SW 1271 (cell line): ENCODE measurements at places on chromosomes 16 and 17.

DNA sequence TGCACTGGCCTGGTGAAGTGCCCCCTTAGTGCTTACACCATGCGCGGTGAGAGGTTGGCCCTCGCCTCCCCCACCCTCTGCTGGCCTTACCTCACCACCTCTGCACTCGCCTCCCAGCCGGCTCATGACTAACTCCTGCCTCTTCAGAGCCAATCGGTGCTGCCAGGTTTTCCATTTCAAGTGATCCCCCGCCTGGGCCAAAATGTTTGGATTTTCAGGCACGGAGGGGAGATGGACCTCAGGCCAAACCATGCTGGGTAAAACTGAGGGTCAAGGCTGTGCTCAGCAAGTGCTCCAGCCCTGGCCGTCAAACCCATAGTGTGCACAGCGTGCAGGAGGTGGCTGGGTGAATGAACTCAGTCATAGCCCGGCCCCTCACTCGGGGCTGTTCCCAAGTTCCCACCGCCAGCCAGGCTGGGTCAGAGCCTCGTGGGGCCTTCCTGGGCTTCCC lies 175.4 kb downstream of the SEC14L1 start:
- DNase-seq: no peak

GRCh38 chr17:263271-263670 lies 81.8 kb upstream of the DOC2B start:
- DNase-seq: no peak

DNA sequence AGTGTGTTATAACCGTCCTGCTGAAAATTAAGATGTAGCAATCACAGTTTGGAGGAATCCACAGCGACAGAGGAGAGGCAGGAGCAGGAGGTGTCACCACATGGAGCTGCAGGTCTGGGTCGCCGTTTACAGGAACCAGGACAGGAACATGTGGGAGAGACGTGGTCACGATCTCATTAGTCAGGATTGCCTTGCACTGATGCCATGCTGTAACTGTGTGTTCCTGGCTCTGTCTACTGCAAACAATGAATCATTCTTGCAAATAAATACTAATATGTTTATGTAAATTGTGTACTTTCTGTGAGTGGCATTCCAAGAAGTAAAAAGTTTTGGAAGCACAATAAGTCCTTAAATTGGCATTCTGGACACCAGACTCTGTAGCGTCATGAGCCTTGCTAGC lies 271.8 kb downstream of the CPPED1 start:
- no peak for DNase-seq

DNA sequence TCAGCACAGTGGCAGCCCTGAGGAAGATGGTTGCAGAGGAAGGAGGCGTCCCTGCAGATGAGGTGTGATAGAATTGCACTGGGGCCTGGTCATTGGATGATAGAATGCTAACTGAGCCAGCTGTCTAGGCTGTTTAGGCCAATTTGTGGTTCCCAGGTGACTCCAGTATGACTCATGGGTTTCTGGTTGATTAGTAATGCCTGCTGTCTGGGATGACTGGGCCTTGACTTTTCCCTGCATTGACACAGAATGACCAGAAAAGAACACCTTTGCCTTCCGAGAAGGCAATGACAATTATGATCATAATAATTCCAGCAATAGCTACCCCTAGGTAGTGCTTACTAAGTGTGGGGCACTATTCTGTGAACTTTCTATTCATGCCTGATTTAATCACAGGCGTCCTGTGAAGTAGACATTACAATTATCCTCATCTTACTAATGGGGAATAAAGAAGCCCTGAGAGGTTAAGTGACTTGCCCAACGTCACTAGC lies 31.5 kb downstream of the USP43 start:
- DNase-seq: peak; percentile 54

GRCh38 chr16:84751947-84752346 lies 52.1 kb downstream of the USP10 start:
- no peak for DNase-seq

DNA sequence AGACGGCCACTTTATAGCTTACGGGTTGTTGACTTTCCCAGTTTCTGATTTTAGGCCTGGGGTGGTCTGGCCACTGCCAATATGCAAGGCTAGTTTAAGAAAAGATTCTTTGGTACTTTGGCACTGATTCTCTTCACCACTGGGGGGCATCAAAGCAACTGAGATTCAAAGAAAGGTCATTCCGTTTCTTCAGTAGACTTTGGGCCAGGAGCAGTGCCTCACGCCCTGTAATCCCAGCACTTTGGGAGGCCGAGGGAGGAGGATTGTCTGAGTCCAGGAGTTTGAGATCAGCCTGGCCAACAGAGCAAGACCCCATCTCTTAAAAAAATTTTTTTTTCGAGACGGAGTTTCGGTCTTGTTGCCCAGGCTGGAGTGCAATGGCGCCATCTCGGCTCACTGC lies 53.0 kb downstream of the RPA1 start:
- no peak for DNase-seq

DNA sequence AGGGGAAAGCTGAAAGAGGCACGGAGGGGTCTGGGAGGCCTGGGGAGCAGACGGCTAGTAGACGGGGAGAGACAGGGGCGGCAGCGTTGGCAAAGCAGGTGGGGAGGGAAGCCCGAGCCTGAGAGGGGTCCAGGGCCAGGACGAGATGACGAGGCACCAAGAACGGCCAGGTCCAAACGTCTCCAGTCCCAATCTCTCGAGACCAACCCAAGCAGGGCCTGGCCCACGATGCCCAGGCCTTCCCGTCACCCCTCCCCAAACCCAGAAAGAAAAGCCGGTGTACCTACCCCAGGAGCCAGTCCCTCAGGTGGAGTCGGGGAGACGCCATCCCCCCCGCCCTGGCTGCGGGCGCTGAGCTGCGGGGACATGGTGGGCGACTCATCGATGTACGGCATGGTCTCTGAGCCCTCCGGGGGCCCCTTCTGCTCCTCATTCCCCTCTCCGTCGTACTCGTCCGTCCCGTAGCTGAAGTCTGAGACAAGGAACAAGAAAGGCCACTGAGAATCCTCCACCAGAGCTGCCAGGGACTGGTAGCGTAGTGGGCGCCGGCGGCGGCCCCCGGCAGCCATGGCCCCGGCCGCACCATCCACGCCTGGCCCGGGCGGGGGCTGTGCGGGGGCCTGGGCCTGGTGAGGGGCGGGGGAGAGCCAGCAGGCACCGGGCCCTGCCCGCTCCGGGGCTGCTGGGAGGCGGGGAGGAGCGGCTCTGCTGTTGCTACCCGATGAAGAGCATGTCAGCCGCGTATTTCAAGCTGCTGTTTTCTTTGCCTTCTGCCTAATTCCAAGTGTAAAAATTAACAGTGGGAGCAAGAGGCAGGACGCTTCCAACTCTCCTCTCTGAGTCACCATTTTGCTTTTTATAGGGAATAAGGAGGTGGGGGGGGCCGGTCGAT lies 54.6 kb downstream of the ABR start:
- DNase-seq: no peak

GRCh38 chr16:61243954-61244353 lies 792.3 kb downstream of the CDH8 start:
- DNase-seq: no peak

- DNase-seq: no peak
Measured at GRCh38 chr17:6711681-6712057, 1.5 kb downstream of the SLC13A5 start.

GRCh38 chr17:27741361-27741861 lies 58.9 kb downstream of the NOS2 start:
- no peak for DNase-seq

GRCh38 chr17:73419881-73420280 lies 108.1 kb upstream of the CDC42EP4 start:
- no peak for DNase-seq

DNA sequence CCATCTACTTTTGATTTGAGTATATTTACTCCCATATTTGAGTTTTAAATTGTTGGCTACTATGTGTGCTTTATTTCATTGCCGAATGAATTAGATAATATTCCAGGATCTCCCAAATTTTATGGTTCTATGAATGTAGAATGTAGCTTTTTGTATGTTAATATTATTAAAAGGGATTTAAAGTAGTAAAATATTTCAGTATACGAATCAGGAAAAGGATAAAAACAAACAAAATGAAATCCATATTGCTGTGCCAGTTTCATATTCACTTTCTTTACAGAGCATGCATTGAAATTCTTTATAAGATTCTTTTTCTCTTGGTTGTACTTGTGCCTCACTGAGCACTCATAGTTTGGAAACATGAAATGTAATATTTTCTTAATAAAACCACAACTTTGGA lies 155.1 kb downstream of the CHD9 start:
- no peak for DNase-seq

GRCh38 chr16:80997139-80997798 lies 9.4 kb downstream of the CMC2 start:
- no peak for DNase-seq

DNA sequence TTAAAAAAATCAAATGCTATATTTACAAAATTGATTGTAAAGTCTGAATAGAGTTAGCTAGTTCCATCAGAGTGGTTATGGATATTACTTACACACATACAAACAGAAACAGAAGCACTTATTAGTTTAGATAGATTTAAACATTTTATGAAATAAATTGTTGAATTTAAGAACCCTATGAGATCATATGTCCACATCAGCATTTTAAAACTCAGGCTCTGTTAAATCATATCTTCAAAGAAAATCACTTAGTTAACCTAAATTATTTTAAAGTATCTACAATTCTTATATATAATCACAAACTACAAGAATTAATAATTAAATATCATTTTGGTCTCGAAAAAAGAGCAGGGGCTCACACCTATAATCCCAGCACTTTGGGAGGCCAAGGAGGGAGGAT lies 42.5 kb downstream of the HELZ start:
- no peak for DNase-seq

DNA sequence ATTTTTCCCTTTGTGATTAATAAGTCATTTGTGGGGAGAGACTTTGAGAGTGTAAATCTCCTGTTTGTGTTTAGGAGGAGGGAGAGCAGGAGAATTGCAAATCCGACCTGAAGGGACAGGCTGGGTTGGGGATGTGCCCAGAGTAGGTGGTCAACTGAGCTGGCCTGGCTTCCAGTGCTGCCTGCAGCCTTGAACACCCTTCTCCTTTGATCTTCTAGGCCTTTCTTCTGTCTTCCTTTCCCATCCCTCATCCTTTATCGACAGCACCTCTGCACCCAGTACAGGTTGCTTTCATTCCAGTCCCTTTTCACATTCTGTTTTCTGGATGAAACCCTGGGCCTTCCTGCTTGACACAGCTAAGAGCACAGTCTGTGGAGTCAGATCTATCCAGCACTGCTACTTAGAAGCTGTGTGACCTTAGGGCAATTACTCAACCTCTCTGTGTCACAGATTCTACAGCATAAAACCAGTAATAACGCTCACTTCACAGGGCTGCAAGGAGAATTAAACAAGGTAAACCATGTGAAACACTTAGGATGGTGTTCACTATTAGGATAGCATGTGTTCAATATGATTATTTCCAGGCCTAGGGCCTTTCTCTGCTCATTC lies 1.0 kb upstream of the CSNK2A2 start:
- no peak for DNase-seq

GRCh38 chr16:28623172-28623711 lies 13.4 kb upstream of the SULT1A1 start:
- no peak for DNase-seq

DNA sequence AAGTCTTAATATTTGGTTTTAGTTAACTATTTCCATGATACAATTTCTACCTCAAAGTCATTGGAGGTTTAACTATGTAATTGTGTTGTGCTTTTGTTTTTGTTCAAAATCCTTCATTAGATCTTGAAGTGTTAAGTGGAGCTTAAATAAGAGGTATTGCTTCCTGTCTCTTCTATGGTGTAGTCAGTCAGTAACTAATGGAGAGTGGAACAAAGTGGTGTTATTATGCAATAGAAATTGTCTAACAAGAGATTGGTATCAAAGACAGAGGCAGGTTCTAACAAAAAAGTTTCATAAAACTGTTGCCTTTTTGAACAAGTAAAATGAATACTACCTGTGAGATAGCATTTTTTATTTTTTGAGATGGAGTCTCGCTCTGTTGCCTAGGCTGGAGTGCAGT lies 45.2 kb downstream of the GRB7 start:
- no peak for DNase-seq

GRCh38 chr17:63984236-63984635 lies 11.5 kb upstream of the SCN4A start:
- DNase-seq: no peak

- no peak for DNase-seq
Measured at GRCh38 chr17:31100840-31101459, 6.2 kb downstream of the NF1 start.
